ENCODE measurements at places on chromosomes 4 and X.
A peak's percentile ranks its signal among the peaks of the same experiment; 100 is the strongest.

DNA sequence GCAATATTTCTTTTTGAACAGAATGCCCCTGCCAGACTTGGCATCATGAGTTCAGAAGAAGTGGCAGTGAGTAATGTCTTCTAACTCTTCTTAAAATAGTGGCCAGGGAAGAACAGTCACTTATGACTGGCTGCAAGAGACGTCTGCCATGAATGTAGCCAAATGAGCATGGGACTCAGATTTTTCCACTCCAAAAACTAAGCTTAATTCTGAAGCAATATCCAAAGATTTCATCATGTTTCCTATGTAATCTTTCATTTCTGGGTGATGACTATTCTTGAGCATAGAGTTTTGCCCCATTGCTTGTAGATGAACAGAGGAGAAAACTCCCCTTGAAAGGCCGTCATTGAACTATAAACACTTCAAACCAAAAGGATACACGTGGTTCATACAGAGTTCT, 11.8 kb downstream of the AMBN start:
- DNase-seq, result no peak

DNA sequence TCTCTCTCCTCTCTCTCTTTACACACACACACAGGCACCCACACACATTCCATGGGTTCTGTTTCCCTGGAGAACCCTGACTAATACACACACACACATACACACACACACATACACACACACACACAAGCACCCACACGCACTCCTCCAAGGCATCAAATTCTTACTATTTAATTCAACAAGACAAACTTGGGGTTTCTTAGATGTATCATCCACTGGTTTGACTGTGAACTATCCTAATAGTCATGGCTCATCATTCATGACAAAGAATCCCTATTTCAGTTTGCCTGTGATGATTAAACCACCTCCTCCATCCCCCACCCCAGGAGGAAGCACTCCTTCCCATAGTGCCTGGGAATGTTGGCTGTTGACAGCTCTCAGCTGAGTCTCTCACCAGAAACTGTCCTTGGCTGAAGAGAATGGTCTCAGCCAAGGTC, 98.2 kb downstream of the USP46 start:
- no peak for DNase-seq

GRCh38 chr4:4330794-4331193, 40.7 kb downstream of the ZBTB49 start:
- DNase-seq, result peak; percentile 25

DNA sequence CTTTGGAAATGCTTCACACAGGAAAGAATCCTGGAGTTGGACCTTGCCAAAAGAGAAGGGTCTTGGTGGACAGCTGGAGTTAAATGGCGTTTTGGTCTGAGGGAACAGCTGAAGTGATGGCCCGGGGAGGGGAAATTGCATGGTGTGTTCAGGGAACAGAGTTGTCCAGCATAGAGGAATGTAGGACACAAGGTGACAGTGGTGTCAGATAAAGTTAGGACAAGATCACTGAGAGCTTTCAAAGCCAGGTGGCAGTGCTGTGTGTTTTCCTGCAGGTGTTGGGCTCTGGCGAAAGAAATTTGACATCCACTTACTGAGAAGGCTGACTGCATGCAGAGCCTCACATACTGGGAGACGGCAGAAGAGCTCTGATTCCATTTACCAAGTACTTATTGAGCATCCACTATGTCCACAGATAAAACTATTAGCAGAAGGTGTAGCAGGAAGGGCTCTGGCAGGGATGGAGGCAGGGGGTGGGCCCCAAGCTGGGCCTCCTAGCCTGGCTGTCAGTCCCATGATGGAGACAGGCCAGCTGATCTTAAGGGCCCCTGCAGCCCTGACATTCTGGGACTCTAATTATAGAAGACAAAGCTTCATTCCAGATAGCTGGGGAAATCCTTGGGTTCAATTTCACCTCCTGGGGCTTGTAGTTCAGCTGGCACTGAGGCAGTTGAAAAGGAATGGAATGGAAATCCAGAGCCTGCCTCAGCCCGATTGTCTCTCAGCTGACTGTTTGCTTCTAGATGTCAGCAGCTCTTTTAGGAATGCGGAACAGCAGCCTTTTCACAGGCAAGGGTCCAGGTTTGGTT, 150.2 kb upstream of the MAMLD1 start:
- no peak for DNase-seq

DNA sequence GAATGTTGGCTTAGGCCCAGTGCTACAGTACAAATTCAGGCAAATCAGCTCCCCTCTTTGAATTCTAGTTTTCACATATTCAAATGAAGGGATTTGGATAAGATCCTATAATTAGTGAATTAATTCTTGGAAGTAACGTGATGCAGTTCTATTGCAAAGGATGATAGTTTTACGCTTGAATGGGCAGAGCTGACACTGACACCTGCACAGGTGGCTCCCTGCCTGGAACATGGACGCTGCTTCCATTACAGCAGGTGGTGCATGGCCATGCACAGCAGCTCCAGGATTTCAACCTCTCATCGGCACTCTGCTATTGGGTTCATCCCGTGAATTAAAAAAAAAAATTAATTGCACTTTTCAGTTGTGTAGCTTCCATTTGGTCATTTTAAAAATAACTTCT, 28.4 kb upstream of the RPS6KA6 start:
- no peak for DNase-seq

DNA sequence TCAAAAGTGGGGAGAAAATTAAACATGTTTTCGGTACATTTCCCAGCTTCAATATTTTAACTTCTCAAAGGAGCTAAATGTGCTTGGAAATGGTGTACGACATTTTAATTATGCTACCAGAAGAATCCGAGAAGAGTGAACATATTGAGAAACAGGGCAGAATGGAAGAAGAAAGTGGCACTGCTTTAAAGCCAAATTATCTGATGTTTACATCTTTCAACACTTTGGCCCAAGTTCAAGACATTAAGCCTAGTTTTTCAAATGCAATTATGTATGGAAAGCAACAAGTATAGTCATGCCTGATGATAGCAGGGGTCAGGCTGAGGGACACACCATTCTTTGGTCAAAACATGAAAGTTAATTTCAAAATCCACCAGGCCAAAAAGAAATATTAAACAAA, 577.9 kb upstream of the ZFP42 start:
- DNase-seq, result no peak

DNA sequence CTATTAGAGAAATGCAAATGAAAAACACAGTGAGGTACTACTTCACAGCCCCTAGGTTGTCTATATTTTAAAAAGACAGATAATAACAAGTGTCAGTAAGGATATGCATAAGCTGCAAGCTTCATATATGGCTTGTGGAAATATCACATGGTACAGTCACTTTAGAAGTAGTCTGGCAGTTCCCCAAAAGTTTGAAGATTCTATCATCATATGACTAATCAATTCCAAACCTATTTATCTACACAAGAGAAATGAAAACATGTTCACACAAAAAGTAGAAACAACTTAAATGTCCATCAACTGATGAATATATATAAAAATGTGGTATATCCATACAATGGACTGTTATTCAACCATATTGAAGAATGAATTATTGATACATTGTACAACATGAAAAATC, 185.8 kb upstream of the STK26 start:
- DNase-seq, result no peak

DNA sequence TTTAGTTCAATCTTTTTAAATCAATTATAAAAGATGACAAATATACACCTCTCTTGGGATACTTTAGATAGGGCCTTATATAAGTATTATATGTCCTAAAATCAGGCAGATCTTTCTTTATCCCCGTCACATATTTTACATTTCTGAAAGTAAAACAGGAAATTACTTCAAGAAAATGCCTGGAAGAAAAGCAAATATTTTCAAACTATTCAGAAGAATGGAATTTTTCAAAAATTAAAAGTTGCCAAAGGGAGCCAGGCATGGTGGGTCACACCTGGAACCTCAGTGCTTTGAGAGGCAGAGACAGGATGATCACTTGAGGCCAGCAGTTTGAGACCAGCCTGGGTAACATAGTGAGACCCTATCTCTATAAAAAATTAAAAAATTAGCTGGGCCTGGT, 34.4 kb downstream of the MGARP start:
- no peak for DNase-seq

DNA sequence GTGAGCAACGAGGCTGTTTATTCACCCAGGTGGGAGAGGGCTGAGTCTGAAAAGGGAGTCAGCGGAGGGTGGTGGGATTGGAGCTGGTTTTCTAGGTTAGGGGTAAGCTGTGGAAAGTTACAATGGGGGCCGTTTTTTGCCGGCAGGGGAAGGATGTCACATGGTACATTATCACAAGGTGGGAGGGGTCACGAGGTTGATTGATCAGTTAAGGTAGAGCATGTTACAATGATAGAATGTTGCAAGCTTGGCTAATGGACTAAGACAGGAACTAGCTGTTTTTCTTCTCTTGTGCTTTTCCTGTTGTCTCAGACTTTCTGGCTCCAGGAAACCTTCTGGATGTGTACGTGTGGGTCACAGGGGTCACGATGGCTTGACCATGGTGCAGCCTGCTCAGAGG, 536.3 kb upstream of the HTR2C start:
- DNase-seq, result no peak

- DNase-seq, result no peak
Measured at GRCh38 chr4:89556601-89557305, 249.2 kb upstream of the GPRIN3 start.

- DNase-seq, result no peak
Measured at GRCh38 chrX:130874751-130875150, 28.3 kb downstream of the ENOX2 start.

GRCh38 chr4:2950221-2950989, 12.8 kb downstream of the NOP14 start:
- DNase-seq, result no peak

DNA sequence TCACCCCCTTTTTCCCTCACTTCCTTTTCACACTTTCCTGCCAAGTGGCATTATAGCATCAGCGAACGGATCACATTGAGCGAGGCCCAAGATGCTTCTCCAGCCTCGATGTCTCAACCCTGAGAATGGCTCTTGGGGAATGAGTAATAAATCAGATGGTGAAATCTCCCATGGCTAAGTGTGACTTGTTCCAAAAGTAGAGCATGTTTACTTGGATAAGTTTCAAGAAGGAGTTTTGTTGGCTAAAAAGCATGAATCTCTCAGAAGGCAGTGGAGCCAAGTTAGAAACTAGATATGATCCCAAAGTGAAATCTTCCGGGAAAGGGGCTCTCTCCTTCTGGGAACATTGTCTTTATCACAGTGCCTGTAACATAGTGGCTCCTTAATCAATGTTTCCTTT, 316.3 kb downstream of the CAMK2D start:
- no peak for DNase-seq

GRCh38 chr4:55927803-55928437, 20.8 kb upstream of the CEP135 start:
- DNase-seq, result no peak

GRCh38 chr4:150280081-150280895, 202.0 kb downstream of the DCLK2 start:
- DNase-seq, result no peak

GRCh38 chrX:53732797-53733196, 46.3 kb upstream of the HUWE1 start:
- no peak for DNase-seq

DNA sequence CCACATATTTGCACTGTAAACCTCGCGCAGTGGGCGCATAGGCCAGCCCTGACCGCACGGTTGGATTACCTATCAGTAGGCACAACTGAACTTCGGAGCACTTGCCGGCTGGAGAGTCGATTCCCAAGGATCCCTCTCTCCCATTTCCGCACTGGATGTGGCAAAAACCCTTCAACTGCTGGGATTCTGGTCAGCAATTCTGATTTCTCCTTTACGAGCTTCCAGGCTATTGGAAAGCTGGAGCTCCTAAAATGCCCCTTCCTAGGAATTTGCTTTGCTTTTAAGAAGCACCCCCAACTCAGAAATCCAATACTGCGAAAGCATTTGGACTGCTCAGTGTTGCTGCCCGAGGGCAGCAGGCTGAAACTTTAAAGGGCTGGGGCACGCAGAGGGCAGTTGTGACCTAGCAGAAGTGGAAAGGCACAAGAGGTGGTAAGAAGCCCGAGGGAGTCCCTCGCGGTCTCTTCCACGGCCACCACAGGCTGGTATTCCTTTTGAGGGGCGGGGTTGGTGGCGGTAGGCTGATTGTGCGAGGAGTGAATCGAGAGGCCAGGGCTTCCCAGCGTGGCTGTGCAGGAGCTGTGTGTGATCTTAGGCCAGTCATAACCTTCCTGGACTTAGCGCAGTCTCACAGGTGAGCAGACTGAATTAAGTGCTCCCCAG, 1.6 kb downstream of the ZAR1 start:
- DNase-seq, result no peak

DNA sequence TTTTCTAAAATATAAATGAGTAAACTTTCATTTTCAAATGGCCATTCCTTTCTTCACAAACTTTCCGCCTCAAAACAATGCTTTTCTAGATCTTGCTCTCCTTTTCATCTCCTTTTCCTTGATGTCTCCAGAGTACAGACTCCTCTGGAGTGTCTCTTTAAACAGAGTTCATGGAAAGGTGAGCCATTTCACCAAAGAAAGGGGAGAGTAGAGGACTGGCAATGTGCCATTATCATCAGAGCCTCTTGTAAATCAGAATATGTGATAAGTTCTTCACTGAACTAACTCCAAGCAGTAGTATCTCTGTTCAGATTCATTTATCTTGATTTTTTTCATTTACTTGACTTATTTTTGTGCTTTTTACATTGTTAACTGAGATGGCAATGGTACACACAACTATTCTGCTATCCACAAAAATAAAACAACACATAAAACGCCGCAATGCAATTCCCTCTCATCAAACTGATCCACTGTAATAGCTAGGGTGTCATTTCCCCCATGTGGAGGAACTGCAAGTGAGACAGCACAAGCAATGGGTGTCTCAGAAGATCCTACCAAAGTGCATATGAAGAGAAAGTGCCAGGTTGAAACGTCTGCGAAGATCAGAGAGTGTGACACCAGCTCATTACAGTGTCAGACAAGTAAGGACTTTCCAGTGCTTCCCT, 125.4 kb downstream of the RASL11B start:
- no peak for DNase-seq

DNA sequence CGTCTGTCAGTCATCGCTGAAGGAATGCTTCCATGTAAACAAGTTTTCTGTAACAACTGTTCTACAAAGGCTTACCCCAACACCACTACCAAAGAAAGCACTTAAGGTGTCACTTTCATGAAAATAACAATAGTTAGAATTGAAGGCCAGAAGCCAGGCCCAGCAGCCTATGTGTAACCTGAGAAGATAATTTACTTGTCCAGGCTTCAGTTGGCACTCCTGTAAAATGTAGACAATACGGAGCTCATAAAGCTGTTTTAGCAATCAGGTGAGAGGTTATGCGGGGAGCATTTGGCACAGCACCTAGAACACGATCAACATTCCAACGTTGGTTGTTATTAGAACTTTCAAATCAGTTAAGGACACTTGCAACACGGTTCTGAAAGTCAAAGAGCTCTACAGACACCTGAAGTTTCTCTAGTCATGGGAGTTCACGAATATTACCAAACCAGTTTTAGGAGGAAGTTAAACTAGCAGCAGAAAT, 15.7 kb downstream of the ADGRA3 start:
- no peak for DNase-seq

DNA sequence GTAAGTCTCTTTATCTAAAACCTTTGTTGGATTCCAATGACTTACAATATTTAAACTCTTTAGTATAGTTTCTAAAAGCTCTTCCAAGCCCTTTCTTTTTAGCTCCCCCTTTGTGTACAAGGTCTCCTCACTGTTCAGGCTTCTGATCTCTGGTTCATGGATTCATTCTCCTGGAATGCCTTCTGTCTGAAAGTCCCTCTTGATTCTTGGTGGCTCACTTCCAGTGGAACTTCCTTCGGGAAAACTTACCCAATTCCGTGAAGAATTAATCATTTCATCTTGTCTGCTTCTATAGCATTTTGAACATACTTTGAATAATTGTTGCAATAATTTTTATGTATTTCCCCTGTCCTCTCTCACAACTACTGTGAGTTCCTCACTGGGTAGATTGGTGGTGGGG, 3.6 kb downstream of the ARHGAP24 start:
- no peak for DNase-seq

All from upper lobe of right lung (tissue), 1 donor.